Panc1 (cell line): ENCODE measurements at places on chromosomes 12 and 14.

DNA sequence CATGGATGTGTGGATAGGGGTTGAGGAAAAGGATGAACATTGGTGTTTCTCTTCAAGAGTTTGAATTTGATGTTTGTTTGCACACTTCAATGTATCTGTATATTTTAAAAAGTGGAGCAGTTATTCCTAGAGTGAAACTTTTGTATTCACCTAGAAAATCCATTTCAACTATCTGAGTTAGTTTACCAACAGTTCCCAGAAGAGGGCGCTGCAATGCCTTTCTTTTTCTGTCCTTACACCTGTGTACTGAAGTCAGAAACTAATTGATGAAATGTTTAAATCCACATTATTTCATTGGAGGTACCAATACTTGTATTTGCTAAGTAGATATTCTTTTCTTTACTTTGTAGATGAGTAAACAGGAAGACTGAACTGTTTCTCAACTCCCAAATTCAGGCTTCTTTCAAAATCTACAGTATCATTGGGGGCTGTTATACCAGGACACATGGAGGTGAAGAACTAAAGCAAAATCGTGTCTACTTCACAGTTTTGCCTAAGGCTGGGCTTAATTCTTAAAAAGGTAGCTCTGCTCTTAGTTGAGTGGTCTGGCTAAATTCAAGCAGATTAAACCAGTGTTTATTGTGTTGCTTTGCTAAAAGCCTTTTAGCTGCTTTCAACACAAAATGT is 26.6 kb upstream of the KLRB1 start:
- H3K4me3 ChIP-seq: no peak overlapping the region
- DNase-seq: no peak
- H3K27me3 ChIP-seq: no peaks in the 10 kb centered on the region
- no peaks in the 10 kb centered on the region for H3K36me3 ChIP-seq
- H3K4me1 ChIP-seq: no peaks in the 10 kb centered on the region

DNA sequence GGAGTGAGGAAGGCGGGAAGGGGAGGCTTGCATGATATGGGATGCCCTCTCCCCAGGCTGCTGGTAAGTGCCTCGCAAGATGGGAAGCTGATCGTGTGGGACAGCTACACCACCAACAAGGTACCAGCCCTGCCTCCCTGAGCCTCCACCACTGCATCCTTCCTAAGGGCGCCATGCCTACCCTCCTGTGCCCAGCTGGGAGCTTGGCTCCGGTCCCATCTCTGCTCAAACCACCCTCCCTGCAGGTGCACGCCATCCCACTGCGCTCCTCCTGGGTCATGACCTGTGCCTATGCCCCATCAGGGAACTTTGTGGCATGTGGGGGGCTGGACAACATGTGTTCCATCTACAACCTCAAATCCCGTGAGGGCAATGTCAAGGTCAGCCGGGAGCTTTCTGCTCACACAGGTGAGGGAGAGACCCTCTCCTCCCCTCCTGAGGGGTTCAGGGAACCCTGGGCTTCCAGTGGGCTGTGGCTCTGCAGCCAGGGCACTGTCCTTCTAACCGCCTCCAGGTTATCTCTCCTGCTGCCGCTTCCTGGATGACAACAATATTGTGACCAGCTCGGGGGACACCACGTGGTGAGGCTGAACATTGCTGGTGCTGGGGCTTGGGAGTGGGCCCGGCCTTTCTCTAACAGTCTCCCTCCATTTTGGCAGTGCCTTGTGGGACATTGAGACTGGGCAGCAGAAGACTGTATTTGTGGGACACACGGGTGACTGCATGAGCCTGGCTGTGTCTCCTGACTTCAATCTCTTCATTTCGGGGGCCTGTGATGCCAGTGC is 2.6 kb downstream of the GNB3 start:
- H3K27me3 ChIP-seq: no peaks in the 10 kb centered on the region
- H3K4me1 ChIP-seq: no peaks in the 10 kb centered on the region; the same call in 1 of the 2 replicates
- no peak overlapping the region for H3K27ac ChIP-seq
- no peak for DNase-seq

GRCh38 chr12:9625019-9625418 is 17.3 kb upstream of the KLRB1 start:
- H3K4me3 ChIP-seq: no peak overlapping the region
- no peak for DNase-seq
- no peak overlapping the region for H3K27ac ChIP-seq
- no peaks in the 10 kb centered on the region for H3K36me3 ChIP-seq
- H3K27me3 ChIP-seq: no peaks in the 10 kb centered on the region

DNA sequence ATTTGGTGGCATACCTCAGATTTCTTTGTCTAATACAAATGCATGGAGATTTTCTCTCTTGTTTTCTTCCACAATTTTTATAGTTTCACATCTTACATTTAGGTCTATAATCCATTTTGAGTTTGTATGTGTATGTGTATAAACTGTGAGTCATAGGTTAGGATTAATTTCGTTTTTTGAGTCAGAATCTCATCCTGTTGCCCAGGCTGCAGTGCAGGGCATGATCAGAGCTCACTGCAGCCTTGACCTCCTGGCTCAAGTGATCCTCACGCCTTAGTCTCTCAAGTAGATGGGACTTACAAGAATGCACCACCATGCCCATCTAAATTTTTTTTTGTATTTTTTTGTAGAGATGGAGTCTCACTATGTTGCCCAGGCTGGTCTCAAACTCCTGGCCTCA is 71.6 kb downstream of the OTOGL start:
- no peaks in the 10 kb centered on the region for H3K27me3 ChIP-seq
- H3K4me1 ChIP-seq: no peaks in the 10 kb centered on the region
- H3K27ac ChIP-seq: no peak overlapping the region
- no peak for DNase-seq
- H3K36me3 ChIP-seq: no peaks in the 10 kb centered on the region
- H3K4me3 ChIP-seq: no peak overlapping the region

DNA sequence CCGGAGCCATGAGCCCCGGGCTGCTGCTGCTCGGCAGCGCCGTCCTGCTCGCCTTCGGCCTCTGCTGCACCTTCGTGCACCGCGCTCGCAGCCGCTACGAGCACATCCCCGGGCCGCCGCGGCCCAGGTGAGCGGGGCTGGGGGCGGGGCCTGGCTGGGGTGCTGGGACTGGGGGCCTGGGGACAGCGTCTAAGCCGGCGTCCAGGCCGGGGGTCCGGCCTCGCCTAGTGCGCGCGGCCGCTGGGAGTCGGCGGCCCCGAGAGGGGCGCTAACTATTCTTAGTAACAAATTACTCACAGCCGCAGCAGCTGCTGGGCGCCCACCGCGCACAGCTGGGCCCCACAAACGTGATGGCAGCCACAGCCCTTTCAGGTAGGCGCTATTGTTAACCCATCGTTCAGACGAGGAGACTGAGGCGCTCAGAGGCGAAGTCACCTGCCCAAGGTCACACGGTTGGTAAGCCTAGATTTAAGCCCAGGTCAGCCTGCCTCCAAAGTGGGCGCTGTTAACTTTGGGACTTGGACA is 374 bp downstream of the CYP46A1 start:
- no peaks in the 10 kb centered on the region; the same call in 1 of the 2 replicates for H3K36me3 ChIP-seq
- peak overlapping the region; percentile 43 for H3K4me3 ChIP-seq
- DNase-seq: no peak

DNA sequence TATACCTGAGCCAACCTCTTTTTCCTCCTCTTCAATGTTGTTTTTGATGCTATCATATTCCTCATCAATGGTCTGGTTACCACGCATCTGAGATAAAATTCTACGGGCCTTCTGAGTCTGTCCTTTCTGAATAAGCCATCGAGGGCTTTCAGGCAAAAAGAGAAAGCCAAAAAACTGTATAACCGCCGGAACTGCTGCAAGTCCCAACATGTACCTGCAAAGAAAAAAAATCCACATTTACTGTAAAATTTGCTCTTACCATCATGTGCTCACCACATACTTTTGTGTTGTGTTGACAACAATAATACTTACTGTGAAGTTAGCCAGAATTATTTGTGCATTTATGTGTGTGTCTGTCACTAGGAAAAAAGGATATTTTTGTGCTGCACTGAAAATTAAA is 77.6 kb downstream of the SLC2A13 start:
- no peaks in the 10 kb centered on the region for H3K36me3 ChIP-seq
- DNase-seq: no peak
- H3K4me1 ChIP-seq: no peaks in the 10 kb centered on the region
- H3K27me3 ChIP-seq: no peaks in the 10 kb centered on the region

DNA sequence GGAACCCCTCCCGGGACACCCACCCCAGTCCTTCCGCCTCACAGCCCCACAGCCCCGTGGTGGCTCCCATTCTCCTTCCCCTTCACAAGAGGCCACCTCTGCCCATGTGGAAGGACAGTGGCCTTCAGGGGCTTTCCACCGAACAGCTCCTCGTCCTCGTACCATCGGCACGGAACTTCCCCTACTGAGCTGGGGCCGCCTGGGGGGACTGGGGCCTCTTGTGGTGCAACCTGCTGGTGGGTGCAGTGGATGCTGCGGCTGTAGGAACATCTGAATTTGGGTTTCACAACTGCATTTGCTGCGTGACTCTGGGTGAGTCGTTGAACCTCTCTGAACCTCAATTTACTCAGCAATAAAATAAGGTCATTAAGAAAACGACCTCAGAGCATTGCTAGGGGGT is 50.9 kb downstream of the RFLNA start:
- H3K27me3 ChIP-seq: no peaks in the 10 kb centered on the region
- peaks cover 19% of the 10 kb centered on the region for H3K36me3 ChIP-seq
- no peak overlapping the region for H3K4me3 ChIP-seq
- no peak for DNase-seq
- H3K4me1 ChIP-seq: no peaks in the 10 kb centered on the region
- no peak overlapping the region for H3K27ac ChIP-seq

GRCh38 chr12:109115758-109116610 is at the start of gene ACACB:
ACACB (plus strand) TSS chr12:109116587; CDS start chr12:109139406, 22,819 bp downstream.
- no peaks in the 10 kb centered on the region for H3K27me3 ChIP-seq
- no peaks in the 10 kb centered on the region for H3K36me3 ChIP-seq
- H3K4me1 ChIP-seq: peaks cover 10% of the 10 kb centered on the region; the same call in 1 of the 2 replicates
- no peak within 1 kb of the TSS for H3K4me3 ChIP-seq
- H3K27ac ChIP-seq: no peak within 1 kb of the TSS

DNA sequence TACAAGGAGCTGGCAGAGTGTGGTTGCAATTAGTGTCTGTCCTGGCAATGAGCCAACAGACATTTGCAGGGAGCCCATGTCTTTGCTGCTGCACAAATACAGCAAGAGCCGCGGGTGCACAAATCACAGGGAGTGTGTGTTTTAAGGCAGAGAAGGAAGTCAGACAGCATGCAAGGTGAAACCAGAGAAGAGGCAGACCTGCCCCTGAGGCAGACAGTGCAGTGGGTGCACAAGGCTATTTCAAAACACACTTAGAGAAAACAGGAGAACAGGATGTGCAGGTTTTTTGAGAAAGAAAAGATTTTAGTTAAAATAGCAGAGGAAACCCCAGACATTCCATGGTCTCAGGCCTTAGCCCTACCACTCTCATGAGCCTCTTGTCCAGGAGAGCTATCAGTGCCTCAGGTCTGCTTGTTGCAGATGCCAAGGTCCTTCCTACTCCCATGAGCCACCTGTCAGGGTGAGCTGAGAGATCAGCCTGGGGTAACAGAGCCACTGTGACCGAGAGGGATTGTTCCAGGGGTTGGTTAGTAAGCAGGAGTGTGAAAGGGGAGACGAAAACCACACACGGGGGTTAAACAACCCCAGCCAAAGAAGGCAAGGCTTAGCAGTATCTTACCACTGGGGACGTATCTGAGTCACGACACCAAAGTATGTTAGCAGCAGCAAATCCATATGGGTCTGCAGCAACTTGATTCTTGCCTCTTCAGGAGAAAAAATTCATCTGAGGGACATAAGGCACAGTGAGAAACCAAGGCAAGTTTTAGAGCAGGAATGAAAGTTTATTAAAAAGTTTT is 78.1 kb downstream of the C14orf132 start:
- no peaks in the 10 kb centered on the region for H3K4me1 ChIP-seq
- no peak overlapping the region for H3K4me3 ChIP-seq
- H3K36me3 ChIP-seq: no peaks in the 10 kb centered on the region
- DNase-seq: no peak

- no peaks in the 10 kb centered on the region for H3K4me1 ChIP-seq
- H3K27me3 ChIP-seq: no peaks in the 10 kb centered on the region
- no peaks in the 10 kb centered on the region for H3K36me3 ChIP-seq
- H3K4me3 ChIP-seq: no peak overlapping the region
These were observed 3.7 kb downstream of the KERA start for GRCh38 chr12:91053951-91054715.

- no peak for DNase-seq
- H3K27ac ChIP-seq: no peak overlapping the region
- no peaks in the 10 kb centered on the region for H3K4me1 ChIP-seq
- no peaks in the 10 kb centered on the region for H3K27me3 ChIP-seq
- H3K36me3 ChIP-seq: no peaks in the 10 kb centered on the region; the same call in 1 of the 2 replicates
- H3K4me3 ChIP-seq: no peak overlapping the region
These were observed 63.8 kb upstream of the GPR68 start for GRCh38 chr14:91308337-91308736.

DNA sequence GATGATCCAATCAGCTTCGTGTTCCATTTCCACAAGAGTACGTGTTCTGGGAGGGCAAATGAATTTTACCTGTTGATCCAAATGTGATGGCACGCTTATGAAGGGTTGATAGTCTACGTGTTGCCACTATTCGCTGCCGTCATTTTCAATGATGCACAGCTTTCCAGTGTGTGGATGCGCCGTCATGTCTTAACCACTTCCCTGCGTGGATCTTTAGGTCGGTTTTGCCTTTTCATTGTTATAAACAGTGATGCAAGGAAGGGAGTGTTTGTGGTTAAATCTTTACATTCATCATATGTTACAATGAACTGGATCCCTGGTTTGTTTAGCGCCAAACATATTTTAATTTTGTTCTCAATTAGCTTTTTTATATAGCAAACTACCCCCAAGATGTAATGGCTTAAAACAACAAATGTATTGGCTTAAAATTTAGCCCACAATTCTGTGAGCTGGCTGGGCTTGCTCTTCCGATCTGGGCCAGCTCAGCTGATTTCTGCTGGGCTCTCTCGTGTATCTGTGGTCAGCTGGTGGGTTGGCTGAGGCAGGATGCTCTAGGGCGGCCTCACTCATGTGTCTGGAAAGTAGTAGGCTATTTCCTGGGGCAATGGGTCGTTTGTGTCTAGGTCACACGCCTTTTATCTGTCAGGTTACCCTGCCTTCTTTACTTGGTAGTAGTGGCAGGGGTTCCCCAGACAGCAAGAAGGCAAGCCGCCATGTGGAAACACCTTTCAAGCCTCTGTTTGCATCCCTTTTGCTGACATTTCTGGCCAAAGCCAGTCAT is 176.7 kb downstream of the CRADD start:
- no peak for DNase-seq
- no peaks in the 10 kb centered on the region for H3K27me3 ChIP-seq
- no peaks in the 10 kb centered on the region for H3K36me3 ChIP-seq
- H3K4me1 ChIP-seq: no peaks in the 10 kb centered on the region

- H3K4me3 ChIP-seq: no peak overlapping the region
- peak; percentile 10 for DNase-seq
- H3K4me1 ChIP-seq: no peaks in the 10 kb centered on the region
- H3K27me3 ChIP-seq: no peaks in the 10 kb centered on the region
- no peaks in the 10 kb centered on the region; the same call in 1 of the 2 replicates for H3K36me3 ChIP-seq
These were observed 33.4 kb downstream of the FNTB start for GRCh38 chr14:65019944-65020566.

DNA sequence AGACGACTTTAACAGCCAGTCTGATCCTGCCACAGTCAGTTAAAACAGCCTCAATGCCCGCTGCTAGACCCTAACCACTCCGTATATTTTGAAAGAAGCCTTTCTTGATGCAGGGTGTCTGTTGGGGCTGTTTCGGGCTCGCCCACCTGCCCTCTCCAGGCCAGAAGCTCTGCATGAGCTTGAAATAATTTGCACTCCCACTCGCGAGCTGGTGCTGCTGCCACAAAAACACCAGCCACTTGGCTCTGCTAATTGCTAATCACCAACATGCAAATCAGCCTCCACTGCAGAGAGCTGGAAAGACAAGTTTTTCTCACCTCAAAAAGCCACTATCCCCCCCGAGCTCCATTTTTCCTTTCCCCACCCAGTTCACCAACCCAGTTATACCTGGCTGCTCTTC is 15.5 kb downstream of the BAZ2A start:
- H3K4me3 ChIP-seq: no peak overlapping the region
- no peaks in the 10 kb centered on the region for H3K27me3 ChIP-seq
- H3K36me3 ChIP-seq: peaks cover 61% of the 10 kb centered on the region
- H3K27ac ChIP-seq: no peak overlapping the region
